ENCODE measurements at places on chromosomes 11 and 22.

GRCh38 chr11:103700622-103701021 lies 335.8 kb upstream of the DDI1 start:
- DNase-seq: no peak

DNA sequence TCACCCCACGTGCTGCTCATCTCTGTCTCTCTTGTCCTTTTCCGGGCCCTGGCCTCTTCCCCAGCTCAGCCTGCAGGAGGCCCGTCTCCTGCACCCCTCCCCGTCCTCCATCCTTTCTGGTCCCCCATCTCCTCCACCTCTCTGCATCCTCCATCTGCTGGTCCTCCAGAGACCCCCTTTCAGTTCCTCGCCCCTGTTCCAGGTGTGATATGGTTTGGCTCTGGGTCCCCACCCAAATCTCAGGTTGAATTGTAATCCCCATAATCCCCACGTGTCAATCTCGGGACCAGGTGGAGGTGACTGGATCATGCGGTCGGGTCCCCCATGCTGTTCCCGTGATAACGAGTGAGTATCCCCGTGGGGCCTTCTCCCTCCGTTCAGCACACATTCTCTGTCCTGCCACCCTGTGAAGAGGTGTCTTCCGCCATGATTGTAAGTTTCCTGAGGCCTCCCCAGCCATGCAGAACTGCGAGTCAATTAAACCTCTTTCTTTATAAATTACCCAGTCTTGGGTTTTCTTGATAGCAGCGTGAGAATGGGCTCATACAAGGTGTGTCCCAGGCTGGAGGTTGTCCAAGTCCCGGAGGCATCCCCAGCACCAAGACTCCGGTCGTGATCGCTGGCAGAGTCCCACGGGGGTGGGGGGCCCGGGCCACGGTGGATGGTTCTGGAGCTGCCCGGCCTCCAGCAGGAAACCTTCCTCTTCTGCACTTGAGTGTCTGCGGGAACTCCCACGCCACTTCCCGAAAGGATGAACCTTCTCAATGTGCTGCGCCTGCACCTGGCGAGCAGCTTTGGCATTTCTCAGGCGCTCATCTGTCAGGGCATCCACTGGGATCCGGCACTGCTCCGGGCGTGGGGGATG lies 29.0 kb upstream of the TOLLIP start:
- no peak for DNase-seq

- DNase-seq: no peak
Measured at GRCh38 chr11:120918257-120918656, 105.6 kb upstream of the TBCEL start.

GRCh38 chr11:122334546-122335339 lies 218.7 kb upstream of the BLID start:
- no peak for DNase-seq

- DNase-seq: no peak
Measured at GRCh38 chr11:115616971-115617370, 112.8 kb upstream of the CADM1 start.

GRCh38 chr11:29018631-29019030 lies 910.4 kb downstream of the METTL15 start:
- no peak for DNase-seq

DNA sequence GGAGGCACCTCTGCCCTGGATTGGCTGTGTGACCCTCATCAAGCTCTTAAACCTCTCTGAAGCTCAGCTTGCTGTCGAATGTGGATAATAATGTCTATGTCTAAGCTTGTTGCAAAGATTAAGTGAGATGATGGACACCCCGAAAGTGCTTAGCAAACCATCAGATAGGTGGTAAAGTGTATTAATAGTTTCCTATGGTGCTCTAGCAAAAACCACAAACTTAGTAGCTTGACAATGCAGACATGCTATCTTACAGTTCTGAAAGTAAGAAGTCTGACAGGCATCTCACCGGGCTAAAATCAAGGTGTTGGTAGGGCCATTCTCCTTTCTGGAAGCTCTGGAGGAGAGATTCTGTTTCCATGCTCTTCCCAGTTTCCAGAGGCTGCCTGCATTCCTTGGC lies 106.5 kb upstream of the CSNK2A3 start:
- DNase-seq: no peak

DNA sequence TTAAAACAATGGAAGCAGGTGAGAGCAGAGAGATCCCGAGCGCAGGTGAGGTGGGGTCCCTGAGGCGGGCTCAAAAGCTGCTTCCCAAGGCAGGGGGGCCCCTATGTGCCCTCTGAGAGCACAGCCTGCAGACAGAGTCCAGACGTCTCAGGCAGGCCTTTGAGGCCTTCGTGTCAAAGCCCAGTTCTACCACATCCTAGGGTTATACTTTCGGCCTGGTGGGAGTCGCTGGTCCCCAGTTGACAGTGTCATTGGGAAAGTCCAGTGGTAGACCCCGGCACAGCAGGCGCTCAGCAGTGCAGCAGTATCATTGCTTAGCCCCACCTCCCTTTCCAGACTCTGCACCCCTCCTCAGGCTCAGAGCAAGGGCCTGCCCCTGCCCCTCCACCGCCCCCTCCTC lies 9.1 kb downstream of the LINC01488 start:
- no peak for DNase-seq

DNA sequence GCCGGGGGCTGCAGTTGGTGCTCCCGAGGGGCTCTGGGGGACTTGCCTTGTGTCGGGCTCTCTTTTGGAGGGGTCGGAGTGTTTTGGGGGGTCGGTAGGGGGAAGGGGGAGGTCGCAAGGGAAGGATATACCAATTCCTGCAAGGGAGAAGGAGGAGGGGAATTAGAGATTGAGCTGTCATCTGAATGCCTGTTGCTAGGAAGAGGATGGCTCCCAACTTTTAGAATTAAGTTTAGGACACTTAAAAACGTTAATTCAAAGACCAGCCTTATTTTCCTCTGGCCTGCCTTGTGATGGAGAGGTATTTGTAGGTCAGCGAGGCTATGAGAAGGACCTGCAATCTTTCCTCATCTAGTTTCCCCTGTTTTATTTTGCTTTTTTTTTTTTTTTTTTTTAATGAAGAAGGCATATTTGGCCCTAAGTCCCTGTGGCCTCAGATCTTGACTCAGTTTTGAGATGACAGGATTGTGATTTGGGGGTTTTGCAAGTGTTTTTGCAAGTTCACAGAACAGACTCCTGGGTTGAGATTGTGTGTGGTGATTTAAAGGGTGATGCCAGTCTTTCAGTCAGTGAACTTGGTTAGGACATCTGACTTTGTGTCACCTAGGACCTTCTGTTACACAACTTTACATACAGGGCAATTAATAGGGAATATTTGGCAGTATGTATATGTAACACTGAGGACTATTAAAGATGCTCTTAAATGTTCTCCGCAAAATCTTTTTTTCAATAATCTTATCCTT lies 672 bp downstream of the TMEM135 start:
- DNase-seq: peak; percentile 31

GRCh38 chr11:61797263-61797944 lies 4.7 kb downstream of the FEN1 start:
- peak; percentile 76 for DNase-seq

- peak; percentile 36 for DNase-seq
Measured at GRCh38 chr11:9573775-9574621, 528 bp downstream of the WEE1 start.

GRCh38 chr11:133966921-133967598 lies 10.3 kb upstream of the IGSF9B start:
- no peak for DNase-seq

DNA sequence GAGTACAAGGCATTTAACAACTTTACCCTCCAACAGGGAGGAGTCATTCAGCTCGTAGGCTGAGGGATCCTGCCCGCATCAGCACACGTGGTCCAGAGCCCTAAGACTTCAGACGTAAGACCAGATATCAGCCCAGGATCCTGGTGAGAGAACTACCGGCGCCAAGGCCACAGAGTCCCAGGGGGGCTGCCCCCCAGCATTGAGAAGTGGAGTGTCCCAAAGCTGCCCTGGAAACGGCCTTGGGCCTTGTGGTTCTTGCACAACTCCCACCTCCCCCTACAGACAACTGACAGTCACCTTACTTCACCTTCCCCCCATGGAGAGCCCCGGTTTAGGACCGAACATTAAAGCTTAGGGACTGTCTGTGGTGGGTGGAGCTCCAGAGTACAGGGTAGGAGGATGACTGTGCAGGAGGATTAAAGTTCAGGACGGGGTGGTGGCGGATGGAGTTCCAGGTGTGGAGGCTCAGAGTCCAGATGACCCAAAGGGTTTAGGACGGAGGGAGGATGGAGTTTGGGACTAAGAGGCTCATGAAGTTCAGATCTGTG lies 1.0 kb downstream of the C11orf91 start:
- DNase-seq: no peak

DNA sequence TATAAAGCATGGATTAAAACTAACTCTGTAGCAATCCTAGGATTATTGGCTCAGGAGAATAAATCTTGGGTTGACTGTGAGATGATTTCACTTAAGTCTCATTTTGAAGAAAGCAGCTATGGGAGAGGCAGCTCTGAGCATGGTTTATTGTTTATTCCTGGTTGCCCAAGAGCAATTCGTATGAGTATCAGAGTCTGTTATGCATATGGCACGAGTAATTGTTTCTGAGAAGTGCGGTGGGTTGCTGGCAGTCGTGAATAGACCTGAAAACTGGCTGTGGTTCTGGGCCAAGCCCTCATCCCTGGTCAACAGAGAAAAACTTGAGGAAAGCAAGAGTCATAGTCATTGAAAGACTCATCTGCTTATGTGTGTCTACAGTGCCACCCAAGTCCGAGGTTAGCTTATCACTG lies 26.8 kb downstream of the DIXDC1 start:
- DNase-seq: no peak

DNA sequence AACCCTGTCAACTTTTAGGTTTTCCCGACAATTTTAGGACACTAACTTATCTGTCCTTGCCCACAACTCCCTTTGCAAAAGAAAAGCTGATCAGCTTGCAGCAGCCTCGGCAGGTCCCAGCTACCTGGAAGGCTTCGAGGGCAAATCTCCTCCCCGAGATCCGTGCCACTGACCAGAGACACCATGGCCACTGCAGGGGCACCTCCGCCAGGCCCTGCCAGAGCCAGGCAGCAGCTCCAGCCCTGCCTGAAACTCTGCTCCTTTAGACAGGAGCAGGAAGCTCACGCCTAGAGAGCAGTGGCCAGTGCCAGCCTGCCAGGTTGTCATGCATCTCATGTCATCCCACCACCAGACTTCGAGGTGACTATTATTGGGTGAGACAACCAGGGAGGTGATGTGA lies 21.1 kb downstream of the KCNJ4 start:
- no peak for DNase-seq

DNA sequence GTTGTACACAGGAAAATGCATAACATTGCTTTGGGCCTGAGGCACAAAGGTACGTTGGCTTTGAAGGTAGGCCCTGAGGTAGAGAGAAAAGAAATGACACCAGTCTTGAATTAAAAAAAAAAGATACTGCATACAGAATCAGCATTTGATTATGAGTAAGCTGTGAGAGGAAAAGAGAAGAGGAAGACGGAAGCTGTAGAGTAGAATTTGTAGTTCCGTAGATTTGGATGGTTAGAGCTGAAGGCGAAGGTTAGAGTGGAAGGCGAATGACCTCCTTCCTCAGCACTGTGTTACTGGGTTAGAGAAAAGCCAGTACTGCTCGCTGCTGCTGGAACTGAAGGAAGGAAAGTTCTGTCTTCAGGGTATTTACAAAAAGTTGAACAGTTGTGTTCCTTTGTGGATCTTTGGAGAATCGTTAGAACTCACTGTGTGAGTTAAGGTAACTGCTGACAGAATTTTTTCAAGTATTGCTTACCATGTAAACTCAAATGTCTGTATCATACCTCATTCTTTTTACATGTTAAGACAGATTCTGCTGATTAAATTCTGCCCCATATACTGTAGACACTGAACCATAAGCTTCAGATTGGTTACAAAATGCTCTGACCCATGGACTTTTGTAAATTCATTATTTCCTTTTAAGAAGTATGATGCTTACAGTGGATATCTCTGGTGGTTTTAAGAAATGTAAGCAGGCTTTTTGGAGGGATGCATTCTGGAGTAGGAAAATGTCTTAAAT lies 50.2 kb downstream of the MCAM start:
- no peak for DNase-seq

GRCh38 chr11:100709233-100709957 lies 22.3 kb downstream of the ARHGAP42 start:
- DNase-seq: no peak

- no peak for DNase-seq
Measured at GRCh38 chr22:44086271-44087088, 62.4 kb downstream of the PARVB start.

DNA sequence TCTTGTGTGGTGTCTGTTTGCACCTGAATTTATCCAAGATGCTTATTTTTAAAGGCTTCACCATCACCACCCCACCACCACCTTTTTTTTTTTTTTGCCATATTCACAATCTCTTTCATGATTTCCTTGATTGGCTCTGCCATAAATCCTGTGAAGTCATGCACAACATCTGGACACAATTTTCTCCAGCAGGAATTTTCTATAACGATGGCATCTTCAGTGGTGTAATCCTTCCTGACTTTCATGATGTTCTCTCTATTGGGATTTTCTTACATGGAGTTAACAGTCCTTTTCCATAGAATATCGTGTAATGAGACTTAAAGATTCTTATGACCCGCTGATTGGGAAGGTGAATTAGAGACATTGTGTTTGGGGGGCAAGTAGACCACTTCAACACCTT lies 17.8 kb downstream of the ZFP91 start:
- DNase-seq: no peak

GRCh38 chr11:92810423-92811064 lies 158.9 kb upstream of the MTNR1B start:
- no peak for DNase-seq

- DNase-seq: peak; percentile 77
Measured at GRCh38 chr11:830295-831117, 2.2 kb upstream of the CD151 start.

Measured in SW480 (cell line).